Frontal cortex (tissue), 4 donors: ENCODE measurements at places on chromosomes 7 and 10. TPM values are rescaled to one million over a fixed set of nuclear protein-coding genes. Genes with fewer than 3 reads are reported as not detected.

DNA sequence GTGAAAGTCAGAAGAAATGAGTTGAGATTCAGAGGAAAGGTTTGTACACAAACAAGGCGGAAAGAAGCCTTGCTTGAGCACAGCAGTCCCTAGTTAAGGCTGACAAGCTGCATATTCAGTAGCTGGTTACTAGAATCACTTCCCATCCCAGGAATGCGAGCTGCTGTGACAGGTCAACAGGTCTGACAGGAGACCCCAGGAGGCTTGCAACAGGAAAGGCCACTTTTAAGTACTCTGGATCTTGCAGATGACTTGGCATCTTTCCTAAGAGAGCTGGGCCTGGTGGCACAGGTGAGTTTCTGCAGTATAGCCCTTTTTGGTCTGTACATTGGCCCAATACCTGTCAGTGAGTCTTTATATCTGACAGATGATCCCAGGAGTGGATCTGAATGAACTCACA is 35.7 kb upstream of the UNC5B start:
- no peak for DNase-seq

- DNase-seq, result no peak
These were observed 43.4 kb upstream of the HECTD2 start for GRCh38 chr10:91366704-91367103.

DNA sequence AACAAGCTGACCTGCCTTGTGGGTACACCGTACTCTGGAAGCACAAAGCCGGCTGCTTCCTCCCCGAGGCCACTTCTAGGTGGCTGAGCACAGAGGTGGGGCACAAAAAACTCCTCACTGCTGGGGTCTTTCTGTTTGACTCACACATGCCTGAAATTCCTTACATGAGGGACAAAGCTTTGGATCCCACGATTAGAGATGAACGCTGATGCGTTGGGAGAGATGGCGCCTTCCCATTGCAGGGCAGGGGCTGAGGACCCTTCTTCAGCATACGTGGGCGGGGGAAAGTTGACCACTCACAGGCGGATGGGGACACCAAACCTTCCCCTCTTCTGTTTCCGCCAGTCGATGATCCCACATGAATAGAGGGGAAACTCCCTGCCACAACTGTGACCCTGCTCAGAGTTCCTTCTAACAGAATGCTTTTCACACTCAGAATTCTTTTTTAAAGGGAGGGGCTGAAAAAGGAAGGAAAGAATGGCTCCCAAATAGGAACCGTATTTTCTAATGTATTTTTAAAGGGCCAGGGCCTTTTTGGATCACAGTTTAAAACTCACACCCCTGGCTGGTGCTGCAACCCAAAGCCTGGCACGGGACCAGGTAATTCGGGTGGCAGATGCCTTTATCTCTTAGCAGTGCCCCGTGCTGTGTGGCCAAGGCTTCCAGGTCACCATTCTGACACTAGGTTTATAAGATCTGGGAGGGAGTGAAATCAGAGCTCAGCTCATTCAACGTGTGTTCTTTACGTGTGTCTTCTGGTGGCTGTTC is 134.0 kb downstream of the PRKAG2 start:
- no peak for DNase-seq

The PIP gene
- total RNA-seq, result not detected

DNA sequence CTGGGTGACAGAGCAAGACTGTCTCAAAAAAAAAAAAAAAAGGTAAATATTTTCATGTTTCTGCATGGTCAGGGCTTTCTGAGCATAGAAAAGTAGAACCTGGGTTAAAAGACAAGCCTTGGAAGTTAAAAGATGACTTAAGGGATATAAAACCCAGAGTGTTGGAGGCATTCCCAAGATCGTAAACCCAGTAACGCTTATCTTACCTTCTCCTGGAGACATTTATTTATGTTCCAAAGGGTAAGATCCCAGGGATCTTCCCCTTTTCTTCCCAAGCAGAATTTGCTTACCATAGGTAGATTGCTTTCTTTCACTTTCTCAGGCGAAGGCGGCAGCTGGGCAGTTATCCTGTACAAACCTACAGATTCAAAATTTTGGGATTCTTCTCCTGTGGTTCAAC is 22.2 kb downstream of the SUGCT start:
- no peak for DNase-seq
